ENCODE measurements at places on chromosomes 6 and 20.

DNA sequence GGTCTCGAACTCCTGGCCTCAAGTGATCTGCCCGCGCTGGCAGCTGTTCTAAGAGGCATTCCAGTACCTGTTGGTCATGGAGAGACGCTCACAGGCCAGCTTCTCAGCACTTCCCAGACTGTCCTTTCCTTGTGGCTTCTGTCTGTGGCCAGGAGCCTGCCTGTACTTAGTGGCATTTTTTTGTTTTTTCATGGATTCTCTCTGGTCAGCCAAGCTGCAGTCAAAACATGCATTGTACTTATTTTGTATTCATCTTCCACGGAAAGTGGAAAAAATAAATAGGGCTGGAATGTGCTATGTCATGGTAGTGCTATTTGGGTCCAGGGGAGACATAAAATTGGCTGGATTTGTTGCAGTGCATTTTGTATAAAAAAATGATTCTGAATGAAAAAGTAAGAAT, 29.1 kb downstream of the ZDHHC14 start:
- no peak for DNase-seq

GRCh38 chr6:107604549-107604948, 114.6 kb downstream of the SOBP start:
- no peak for DNase-seq

- no peak for DNase-seq
Observed at GRCh38 chr6:39197521-39197920, 31.8 kb downstream of the KCNK5 start.

DNA sequence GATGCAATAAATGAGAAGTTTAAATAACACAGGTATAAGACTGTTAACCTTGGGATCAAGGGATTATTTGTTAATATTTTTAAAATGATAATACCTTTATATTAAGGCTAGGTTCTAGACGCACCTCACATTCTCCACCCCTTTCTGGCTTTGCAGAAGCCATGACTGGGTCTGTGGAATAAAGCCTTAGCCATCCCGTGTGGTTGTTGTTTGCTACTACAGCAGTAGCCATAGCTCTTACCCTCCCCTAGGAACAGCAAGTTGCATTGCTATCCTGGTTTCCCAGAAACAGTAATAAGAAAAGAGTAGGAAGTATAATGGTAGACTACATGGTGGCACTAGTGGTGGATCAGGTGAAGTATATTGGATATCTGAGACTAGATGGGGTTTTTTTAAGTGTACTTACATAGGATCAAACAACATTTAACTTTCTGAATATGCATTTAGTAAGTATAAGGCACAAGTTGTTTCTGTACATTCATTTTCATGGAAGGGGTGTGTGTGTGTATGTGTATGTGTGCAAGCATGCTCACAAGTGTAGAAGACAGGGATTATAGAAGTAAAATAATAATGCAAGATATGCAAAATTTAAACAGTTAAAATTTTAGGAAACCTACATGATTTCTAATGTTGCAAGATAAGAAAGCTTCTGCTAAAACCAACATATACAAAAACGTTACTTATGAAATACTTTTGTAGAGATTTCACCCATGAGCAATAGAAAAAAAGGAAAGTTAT, 384.2 kb downstream of the PRKN start:
- no peak for DNase-seq

All from NT2/D1 (cell line).